Activated naive CD8-positive, alpha-beta T cell treated with anti-CD3 and anti-CD28 coated beads, Interleukin-2, amount 50 U/mL, for 16 hours (primary cell): ENCODE measurements at places on chromosomes 11 and 22.

DNA sequence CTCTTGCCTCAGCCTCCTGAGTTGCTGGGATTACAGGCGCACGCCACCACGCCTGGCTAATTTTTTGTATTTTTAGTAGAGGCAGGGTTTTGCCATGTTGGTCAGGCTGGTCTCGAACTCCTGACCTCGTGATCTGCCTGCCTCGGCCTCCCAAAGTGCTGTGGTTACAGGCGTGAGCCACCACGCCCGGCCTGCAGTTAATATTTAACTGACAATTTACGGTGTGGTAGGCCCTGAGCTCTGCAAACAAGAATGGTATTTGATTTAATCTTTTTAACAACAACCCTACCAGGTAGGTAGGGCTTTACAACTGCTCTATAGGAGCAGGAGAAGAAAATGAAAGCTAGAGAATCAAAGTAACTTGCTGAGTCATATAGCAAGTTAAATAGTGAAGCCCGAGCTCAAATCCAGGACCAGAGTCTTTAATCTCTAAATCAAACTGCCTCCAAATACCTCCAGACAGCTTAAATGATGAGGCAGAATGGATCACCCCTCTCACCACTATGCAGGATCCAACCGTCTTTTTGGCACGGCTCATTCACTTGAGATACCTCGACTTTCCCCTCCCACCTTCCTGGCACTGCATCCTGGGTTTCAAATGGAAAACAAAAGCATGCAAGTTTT is 9.4 kb downstream of the UEVLD start:
- DNase-seq: no peak

GRCh38 chr11:76736773-76737495 is 46.2 kb upstream of the TSKU start:
- no peak for DNase-seq

GRCh38 chr11:122004446-122004845 is 111.6 kb downstream of the BLID start:
- no peak for DNase-seq

- DNase-seq: no peak
Measured at GRCh38 chr11:2927851-2928604, 1.2 kb downstream of the PHLDA2 start.
